ENCODE measurements at places on chromosomes 12 and 14.
A peak's percentile ranks its signal among the peaks of the same experiment; 100 is the strongest.

- DNase-seq = no peak
Measured at GRCh38 chr12:1199700-1200099, 208.7 kb downstream of the ERC1 start.

DNA sequence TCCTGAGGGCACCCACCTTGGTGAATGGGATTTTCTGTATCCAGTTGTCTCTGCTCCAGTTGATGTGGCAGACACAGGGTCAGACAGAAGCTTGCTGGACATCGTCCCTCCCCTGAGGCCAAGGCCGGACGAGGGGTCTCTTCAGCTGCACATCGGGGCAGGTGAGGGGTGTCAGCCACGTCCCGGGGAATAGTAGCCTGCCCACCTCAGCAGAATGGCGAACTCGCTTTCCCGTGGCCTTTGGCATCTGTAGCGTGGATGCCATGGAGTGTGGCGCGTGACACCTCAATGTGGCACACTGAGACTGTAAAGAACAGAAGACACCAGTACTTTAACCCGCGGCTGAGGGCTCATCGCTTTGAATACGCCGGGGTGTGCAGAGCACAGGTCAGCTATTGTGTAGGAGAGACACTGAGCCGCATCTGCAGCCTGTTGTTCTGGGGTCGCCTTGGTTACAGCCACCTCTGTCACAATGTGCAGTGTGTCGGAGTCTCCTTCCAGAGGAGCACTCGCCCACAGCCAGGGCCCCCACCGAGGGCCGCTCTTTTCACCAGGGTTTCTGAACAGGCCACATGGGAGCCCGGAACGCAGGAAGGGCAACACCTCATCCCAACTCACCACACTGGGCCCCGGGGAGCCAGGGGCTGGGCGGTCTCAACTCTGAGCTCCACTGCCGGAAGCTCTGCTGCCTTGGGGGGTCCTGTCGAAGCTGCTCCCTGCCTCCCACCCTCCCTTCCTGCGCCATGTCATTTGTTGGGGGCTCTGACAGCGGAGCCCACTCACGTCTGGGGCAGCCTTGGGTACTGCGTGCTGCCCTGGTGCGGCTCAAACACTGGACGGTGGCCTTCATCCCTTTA, 77.0 kb downstream of the ADGRD1 start:
- no peak for DNase-seq

DNA sequence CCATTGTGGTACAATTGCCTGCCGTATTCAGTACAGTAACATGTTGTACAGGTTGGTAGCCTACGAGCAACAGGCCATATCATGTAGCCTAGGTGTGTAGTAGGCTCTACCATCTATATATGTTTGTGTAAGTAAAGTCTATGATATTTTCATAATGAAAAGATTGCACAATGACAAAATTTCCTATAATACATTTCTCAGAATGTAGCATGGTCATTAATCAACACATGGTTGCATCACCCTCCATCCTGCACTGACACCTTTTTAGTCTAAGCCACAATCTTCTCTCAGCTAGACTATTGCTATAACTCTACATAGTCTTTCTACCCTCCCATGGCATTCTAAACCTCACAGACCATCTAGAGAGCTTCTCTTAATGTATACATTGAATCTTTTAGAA, 158.5 kb upstream of the HMGA2 start:
- no peak for DNase-seq

GRCh38 chr14:88552876-88553275, 1.9 kb downstream of the PTPN21 start:
- no peak for DNase-seq

DNA sequence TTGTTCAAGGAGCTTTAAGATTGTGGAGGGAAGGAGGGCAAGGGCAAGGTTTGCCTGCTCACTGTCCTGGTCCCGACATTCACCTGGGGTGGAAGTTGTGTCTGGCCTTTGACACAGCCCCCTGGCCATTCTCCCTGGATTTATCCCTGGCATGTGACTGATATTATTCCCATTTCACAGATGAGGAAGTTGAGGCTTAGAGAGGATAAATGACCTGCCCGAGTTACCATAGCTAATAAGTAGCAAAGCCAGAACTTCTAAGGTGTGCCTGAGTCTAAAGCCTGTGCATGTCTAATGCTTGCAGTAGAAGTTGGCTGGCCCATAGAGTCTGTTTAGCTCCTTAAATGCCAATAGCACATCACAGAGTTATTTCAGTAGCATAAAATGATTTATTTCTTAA, 720 bp upstream of the FGF6 start:
- DNase-seq = no peak

DNA sequence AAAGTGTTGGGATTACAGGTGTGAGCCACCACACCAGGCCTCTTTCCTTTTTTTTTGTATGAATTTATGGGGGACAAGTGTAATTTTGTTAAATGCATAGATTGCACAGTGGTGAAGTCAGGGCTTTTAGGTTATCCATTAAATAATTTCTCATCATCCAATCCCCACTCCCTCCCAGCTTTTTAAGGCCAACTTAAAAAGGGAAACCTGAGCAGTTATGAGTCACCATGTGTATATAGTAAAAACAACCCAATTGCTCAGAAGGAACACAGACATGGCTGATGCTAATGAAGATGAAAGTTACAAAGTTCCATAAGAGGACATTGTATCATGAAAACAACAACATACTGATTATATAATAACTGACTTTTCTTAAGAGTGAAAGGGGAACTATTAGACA, 25.6 kb upstream of the ARID2 start:
- no peak for DNase-seq

GRCh38 chr14:92462568-92462967, 51.0 kb upstream of the RIN3 start:
- no peak for DNase-seq

- no peak for DNase-seq
Measured at GRCh38 chr14:104734991-104735779, 11.2 kb downstream of the ADSS1 start.

- DNase-seq = no peak
Measured at GRCh38 chr14:24954700-24955037, 95.3 kb downstream of the STXBP6 start.

DNA sequence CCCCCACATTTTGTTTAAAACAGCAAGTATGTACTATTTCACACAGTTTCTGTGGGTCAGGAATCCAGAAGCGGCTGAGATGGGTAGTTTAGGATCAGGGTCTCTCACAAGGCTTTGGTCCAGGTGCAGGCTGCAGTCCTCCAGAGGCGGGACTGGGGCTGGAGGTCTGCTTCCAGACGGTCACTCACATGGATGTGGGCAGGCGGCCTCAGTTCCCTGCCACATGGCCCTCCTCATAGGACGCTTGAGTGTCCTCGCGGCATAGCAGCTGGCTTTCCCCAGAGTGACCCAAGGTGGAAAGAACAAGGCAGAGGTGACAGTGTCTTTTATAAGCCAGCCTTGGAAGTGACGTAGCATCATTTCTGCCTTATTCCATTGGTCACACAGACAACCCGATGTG, 7.9 kb upstream of the C1RL start:
- DNase-seq = no peak

GRCh38 chr12:10563002-10563401, 50.4 kb downstream of the MAGOHB start:
- no peak for DNase-seq

GRCh38 chr12:108849660-108850059, 7.7 kb downstream of the SSH1 start:
- no peak for DNase-seq

DNA sequence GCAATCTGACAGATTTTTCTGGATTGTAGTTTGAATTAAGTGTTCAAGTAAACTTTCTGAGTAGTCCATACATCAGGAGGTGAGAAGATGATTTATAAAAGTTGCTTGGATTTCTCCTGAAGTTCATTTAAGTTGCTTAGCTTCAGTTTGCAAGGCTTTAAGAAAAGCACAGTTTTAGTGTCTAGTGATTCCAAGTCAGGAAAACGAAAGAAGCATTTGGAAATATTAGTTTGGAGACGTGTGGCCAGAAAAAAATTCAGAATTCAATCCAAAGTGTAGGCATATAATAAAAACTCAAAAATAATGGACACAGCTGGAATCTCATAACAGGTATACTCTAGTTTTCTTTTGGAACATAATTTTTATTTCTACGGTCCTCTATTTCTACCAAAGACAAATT, 25.5 kb upstream of the PRICKLE1 start:
- no peak for DNase-seq

DNA sequence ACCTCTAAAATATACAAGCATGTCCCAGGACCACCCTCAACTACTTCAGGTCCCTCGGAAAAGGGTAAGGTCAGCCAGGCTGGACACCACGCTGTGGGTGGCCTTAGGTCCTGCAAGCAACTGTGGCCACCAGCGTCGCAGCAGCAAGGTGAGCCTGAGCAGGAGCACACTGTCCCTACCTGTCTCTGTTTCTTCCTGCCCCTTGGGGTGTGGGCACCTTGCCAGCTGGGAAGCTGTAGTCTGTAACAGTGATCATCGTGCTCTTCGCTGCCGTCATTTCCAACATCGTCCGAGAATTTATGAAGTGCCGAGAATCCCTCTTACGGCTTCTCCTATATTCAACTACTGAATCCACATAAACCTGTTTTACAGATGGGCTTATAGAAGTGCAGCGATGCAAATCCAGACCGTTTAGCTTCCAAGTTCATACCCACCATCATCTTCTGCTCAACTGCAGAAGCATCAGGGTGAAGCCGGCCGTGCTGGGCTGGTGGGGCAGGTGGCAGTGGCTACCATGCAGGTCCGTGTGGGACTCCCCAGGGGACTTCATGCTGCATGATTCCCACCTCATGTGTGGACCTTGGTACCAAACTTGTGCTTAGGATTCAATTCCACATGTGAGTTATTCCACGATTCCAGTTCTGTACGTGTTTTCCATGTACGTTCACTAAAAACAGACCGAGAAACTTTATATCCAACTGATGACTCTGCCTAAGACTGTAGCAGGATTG, 361.3 kb upstream of the SFSWAP start:
- DNase-seq = no peak

DNA sequence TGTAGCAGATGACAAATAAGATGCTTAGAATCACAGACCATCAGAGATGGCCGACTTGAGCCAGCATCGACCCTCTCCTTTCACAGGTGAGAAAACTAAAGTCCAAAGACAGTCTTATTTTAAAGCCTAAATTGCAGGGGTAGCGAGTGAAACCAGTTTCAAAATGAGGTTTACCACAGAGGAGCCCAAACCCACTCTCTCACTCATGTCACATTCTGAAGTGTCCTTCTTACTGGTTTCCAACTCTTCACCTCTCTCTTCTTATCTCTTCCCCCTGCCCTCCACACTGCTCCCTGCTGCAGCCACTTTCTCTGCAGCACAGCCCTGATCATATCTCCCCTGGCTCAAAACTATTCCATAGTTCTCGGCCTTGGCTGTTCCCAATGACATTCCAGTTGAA, 57.0 kb upstream of the NID2 start:
- no peak for DNase-seq

GRCh38 chr12:120466560-120467315, 2.8 kb downstream of the SRSF9 start:
- no peak for DNase-seq

DNA sequence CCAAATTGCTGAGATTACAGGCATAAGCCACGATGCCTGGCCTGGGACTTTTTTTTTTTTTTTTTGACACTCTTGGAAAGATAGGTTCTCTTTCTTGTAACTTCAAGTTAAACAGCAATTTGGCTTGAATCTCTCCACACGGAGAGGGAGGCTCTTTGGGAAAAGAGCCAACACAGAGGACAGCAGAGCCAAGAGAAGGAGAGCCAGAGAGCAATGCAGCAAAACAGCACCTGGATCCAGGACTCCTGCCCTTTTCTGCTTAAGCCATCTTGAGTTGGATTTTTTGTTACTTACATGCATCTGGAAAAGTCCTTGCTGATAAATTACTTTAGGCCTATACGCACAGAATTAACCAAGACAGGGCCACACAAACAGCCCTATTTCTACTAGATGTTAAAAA, 176.8 kb downstream of the APAF1 start:
- DNase-seq = no peak

- no peak for DNase-seq
Measured at GRCh38 chr12:85036733-85037132, 582 bp downstream of the LRRIQ1 start.

- no peak for DNase-seq
Measured at GRCh38 chr12:54749191-54749818, 101.1 kb upstream of the DCD start.

DNA sequence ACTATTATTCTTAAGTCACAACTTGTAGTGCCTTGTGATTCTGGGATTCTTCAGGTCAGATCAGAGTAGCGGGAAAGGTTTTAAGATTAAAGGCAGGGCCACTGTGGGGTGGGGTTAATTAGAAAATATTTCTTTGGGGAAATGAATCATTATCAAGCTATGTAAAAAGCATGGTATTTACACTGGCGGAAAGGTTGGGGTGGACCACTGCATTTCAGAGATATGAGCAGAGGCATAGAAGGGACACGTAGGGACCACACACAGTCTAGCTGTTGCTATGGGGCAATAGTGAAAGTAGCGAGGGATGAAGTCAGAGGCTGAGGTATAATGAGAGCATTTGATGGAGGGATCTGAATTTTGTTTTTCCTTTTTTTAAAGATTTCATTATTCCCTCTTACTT, 31.7 kb upstream of the KCNH3 start:
- no peak for DNase-seq

- DNase-seq = no peak
Measured at GRCh38 chr12:71057330-71057729, 100.5 kb downstream of the TSPAN8 start.

DNA sequence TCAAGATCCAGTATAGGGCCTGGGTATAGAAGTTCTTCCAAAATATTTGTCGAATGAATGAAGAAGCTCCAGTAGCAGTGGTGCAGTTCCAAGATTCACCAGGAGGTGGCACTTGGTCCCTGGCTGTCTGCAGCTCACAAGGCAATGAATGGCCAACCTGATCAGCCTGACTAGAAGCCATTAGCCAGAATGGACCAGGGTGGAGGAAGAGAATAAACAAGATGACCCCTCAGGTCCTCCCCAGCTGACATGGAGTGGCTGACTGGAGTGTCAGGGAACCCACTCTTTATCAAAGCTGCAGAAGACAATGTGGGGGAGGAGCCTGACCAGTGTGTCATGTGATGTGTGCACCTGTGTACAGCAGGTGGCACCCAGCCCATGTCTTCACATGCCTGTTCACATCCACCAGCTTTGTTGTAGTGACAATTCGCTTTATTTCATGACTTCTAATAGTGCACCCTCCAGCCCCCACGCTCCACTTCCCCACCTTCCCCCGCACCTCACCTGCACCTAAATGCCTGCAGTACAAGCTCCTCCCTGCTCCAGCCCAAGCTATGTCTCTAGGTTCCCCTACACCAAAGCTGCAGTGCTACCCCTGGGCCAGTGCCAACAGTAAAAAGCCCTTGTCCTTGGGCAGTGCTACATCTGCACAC, 3.0 kb downstream of the LTBP2 start:
- DNase-seq = peak; percentile 74

Measured in stimulated activated CD8-positive, alpha-beta memory T cell treated with anti-CD3 and anti-CD28 coated beads, Interleukin-2, amount 100 ng/mL, for 1 hour (primary cell).